ENCODE measurements at places on chromosomes 13 and 19.

DNA sequence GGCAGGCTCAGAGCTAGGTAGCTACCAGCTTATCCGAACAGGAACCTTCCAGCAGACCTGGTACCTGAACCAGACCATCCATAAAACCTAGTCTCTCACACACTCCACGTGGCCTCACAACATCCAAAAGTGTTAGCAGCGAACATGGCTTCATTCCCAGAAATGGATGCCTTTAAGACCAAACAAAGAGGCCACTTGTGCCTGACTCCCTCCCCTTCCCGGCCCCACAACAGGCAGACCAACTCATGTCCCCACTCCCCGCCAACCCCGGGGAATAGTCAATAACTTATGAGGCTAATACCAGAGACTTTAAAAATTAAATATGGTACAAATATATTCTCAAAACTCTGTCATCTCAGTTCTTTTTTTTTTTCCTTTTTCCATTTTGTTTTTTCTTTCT, 46.2 kb downstream of the ZNF557 start:
- no peak for DNase-seq

- DNase-seq = no peak
Measured at GRCh38 chr13:110137680-110138009, 169.3 kb downstream of the COL4A1 start.

GRCh38 chr19:48964205-48965039, 687 bp upstream of the FTL start:
- DNase-seq = no peak

- no peak for DNase-seq
Measured at GRCh38 chr19:58394821-58395219, 636 bp upstream of the RNF225 start.

DNA sequence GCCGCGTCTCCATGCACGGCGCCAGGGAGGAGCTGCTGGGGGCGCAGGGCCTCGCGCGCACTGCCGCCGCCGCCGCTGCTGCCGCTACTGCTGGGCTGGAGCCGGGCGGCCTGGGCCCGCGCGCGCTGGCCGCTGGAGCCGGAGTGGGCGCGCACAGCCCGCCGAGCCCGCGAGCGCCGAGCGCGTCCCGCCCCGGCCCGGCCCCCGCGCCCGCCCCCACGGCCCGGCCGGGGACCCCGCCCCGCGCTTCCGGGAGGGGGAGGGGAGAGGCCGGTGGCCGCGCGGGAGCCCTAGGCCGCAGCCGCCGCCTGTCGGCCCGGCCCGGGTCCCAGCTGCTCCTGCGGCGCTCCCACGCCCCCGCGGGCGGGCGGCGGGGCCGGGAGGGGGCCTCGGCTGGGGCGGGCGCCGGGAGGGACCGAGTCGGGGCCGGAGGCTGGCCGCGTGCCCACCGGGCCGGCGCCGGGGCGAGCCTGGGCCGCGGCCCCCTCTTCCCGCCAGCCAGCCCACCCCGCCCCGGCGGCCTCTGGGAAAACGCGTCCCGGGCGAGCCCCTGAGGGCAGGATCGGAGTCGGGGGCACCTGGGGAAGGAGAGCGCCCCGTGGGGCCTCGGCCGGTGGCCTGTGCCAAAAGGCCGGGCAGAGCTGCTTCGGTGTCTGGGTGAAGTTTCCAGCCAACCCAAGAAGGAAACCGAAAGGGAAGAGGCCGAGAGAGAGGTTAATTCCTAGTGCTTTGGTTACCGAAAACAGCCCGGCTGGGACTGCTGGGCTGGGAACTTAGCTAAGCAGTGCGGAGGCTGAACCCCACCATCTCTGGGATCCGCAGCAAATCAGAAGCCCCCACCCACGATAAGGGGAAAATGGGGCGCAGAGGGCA, at the start of gene STK24:
Gene STK24, minus strand, starts transcription at position 145 of the 873 bp plus-strand sequence. CDS start 321 bp downstream, outside the sequence.
- DNase-seq = peak; percentile 68

DNA sequence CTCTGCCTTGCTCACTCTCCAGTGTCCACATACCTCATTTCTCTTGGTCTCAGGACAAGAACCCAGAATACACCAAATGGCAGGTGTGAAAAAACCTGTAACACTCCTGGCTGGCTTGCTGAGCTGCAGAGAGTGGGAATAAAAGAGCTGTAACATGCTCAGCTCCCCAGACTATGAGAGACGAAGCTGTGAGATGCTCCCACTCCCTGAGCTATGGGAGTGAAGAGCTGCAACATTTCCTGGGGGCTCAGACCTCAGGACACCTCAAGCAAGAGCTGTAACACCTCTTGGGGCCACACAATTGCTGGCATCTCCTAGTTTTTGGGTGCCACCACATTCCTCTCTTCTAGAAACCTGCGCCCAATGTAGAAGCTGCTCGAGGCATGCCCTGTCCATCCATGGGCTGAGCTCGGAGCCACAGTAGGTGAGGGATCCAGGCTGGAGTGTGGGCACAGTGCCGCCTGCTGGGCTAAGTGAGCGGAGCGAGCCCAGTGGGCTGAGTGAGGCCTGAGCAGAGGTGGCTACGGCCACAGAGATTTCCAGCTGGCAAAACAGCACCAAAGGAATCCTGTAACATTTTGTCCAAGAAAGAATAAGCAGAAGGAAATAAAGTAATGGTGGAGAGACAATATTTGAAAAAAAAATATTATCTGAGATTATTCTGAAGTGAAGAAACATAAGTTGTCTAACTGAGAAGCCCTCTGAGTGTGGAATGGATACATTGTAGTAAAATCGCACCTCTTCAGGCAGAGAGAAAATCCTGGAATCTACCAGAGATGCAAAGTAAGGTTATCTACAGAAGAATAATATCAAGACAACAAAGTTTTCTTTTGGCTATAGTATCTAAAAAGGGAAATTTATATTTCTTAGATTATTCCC, 186.2 kb upstream of the PCDH9 start:
- DNase-seq = no peak

DNA sequence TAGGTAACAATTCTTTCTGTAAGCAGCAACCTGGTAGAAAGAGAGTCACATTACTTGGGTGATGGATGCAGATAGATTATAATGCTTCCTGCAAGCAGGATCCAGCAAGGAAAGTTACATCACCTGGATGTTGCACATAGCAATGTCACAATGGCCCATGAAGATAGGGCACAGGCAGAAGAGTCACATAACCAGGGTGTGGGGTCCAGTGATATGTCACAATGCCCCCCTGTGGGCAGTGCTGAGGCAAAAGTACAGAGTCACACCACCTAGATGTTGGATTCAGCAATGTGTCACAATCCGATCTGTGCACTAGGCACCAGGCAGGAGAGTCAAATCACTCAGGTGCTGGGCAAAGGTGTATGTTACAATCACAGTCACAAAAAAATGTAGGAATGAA, 4.0 kb upstream of the ZNF43 start:
- no peak for DNase-seq

DNA sequence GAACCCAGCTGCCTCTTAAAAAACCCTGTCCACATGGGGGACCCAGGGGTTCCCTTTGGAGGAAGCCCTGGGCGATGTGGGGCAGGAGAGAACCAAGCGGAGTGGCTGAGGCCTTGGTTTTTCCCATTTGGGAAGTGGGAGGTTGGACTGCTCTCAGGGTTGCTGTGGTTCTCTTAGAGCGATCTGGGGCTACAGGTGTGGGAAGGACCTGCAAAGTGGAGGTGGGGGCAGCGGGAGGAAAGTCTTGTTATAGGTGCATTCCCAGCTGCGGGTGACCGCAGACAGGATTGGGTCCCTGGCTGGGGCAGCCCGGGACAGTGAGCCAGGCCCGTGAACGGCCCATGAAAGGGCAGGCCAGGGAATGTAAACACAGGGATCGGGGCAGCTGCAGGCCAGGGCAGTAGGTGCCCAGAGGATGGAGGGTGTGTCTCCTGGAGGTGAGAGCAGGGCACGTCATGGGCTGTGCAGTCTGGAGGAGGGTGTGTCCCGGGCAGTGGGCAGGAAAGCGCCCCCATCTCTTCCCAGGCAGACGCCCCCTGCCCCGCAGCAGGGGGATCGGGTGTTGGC, 814 bp downstream of the SLC25A23 start:
- DNase-seq = no peak

DNA sequence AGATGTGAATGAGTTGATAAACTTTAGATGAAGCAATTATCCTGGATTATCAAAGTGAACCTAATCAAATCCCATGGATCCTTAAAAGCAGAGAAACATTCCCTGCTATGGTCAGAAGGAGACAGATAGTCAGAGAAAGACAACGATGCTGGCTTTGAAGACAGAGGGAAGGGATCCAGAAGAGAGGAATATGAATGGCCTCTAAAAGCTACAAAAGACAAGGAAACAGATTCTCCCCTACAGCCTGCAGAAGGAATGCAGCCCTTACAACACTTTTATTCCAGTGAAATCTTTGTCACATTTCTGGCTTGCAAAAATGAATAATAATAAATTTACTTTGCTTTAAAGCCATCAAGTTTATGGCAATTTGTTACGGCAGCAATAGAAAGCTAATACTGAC, 1164.2 kb downstream of the PCDH17 start:
- DNase-seq = no peak

GRCh38 chr19:7004313-7004931, 16.8 kb downstream of the MBD3L2B start:
- no peak for DNase-seq

All from naive thymus-derived CD4-positive, alpha-beta T cell (primary cell).